Aorta (tissue), 5 donors: ENCODE measurements at places on chromosomes 11 and 22. TPM values are rescaled to one million over a fixed set of nuclear protein-coding genes. Genes with fewer than 3 reads are reported as not detected.

GRCh38 chr11:33445761-33446161, 188.6 kb downstream of the HIPK3 start:
- no peak overlapping the region for H3K27ac ChIP-seq
- H3K27me3 ChIP-seq = no peaks in the 10 kb centered on the region
- no peak for DNase-seq
- no peak overlapping the region for H3K4me3 ChIP-seq
- H3K4me1 ChIP-seq = peaks cover 4% of the 10 kb centered on the region
- H3K36me3 ChIP-seq = no peaks in the 10 kb centered on the region

DNA sequence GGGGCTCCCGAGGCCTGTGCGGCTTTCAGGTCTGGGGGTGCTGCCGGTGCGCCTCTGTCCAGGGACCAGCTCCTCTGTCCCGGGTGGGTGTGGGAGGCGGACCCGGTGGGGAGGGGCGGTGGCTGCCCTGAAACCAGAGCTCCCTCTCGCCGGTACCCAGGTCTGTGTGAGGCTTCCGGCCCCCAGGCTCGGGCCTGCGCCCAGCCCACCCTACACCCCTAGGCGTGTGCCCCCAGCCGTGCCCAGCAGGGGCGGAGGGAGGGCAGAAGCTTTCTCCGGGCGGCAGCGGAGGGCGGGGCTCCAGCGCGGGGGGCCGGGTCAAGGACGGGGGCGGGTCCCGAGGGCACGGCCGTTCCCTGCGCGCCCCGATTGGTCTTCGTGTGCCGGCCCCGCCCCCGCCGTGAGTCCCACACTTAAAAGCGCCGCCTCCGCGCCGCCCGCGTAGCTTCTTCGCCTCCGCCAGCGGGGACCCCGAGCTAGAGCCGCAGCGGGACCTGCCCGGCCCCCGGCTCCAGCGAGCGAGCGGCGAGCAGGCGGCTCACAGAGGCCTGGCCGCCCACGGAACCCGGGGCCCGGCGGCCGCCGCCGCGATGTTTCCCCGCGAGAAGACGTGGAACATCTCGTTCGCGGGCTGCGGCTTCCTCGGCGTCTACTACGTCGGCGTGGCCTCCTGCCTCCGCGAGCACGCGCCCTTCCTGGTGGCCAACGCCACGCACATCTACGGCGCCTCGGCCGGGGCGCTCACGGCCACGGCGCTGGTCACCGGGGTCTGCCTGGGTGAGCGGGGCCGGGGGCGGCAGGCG, 616 bp downstream of the PNPLA2 start:
- H3K4me3 ChIP-seq = peak overlapping the region; percentile 98
- DNase-seq = peak; percentile 98
- H3K36me3 ChIP-seq = no peaks in the 10 kb centered on the region
- H3K4me1 ChIP-seq = no peaks in the 10 kb centered on the region

GRCh38 chr22:48899523-48900326, 927.9 kb downstream of the BRD1 start:
- H3K4me1 ChIP-seq = no peaks in the 10 kb centered on the region
- no peaks in the 10 kb centered on the region for H3K36me3 ChIP-seq
- no peaks in the 10 kb centered on the region for H3K27me3 ChIP-seq
- no peak for DNase-seq
- no peak overlapping the region for H3K4me3 ChIP-seq

GRCh38 chr11:118545533-118545932, 14.5 kb downstream of the TMEM25 start:
- no peak for DNase-seq
- H3K36me3 ChIP-seq = peaks cover 3% of the 10 kb centered on the region
- H3K4me3 ChIP-seq = no peak overlapping the region
- no peak overlapping the region for H3K27ac ChIP-seq
- no peaks in the 10 kb centered on the region for H3K4me1 ChIP-seq
- H3K27me3 ChIP-seq = no peaks in the 10 kb centered on the region

- H3K27me3 ChIP-seq = no peaks in the 10 kb centered on the region
- DNase-seq = no peak
- no peak overlapping the region for H3K27ac ChIP-seq
Observed at GRCh38 chr11:17260020-17260419, 16.5 kb upstream of the NUCB2 start.

DNA sequence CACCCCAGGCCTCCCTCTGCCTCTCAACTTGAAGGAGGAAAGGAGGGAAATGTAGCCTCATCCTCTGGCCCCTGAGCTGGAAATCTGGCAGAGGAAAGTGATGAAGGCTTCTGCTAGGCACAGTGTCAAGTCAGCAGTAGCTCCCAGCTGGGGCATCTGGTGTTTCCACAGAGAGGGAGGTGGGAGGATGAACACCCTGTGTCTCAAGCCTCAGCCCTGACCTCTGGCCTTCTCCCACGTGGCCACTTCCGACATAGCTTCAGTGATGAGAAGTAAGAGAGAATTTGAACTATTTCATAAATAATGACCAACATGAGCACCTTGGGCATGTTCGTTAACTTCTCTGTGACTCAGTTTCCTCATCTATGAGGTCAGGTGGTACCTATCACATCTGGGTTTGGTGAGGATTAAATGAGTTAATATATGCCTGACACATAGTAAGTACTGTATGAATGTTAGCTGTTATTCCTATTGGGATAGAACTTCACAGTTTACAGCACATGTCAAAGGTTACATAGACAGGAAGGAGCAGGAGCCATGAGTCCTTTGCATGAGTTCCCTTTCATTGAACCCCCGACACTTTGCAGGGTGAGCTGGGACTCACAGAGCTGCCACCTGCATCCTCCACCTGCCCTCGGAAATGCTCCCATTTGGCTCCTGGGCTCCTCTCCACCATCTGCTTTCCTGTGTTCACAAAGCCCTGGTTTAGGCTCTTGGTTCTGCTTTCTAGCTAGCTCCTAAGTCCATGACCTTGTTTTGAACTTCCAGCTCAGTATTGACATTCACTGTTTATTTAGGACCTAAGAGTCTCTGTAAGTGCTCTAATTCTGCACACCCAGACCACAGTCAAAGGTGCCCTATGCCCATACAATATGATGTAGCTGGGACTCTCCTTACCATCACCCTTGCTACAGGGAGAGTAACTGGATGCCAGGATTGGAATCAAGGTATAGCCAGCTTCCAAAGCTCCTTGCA, 61.7 kb downstream of the CSNK2A3 start:
- H3K27ac ChIP-seq = no peak overlapping the region
- DNase-seq = no peak
- no peaks in the 10 kb centered on the region for H3K4me1 ChIP-seq
- H3K36me3 ChIP-seq = no peaks in the 10 kb centered on the region
- no peaks in the 10 kb centered on the region for H3K27me3 ChIP-seq

DNA sequence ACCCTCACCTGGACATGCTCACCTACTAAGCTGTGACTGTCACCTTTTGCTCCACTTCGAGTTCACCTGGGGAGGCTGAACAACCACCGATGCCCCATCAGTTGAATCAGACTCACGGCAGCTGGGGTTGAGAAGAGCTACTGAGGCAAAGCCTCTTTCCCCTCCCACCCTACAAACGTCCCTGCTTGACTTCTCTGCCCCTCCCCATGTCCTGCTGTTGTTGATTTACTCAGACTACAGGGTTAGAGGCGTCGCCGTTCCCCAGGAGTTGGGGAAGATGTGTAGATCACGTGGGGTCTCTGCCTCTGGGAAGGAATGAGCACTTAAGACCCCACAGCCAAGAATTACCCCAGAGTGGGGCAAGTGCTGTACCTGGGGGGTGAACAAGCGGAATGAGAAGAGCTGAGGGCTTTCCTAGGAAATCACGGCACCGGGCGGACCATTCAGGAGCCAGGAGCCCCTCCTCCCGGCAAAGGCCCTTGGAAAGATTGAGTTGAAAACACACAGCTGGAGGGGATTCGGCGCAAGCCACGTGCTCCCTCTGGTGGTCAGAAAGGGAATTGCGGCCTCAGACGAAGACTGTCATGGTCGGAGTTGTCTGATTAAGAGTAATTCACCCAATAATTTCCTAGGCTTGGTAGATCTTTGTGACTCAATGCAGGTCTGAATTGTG, 7.0 kb downstream of the FXYD2 start:
- H3K4me1 ChIP-seq = no peaks in the 10 kb centered on the region
- H3K27me3 ChIP-seq = no peaks in the 10 kb centered on the region
- peak; percentile 93 for DNase-seq
- H3K36me3 ChIP-seq = no peaks in the 10 kb centered on the region

RAB3IL1 gene
- total RNA-seq = 45.2 TPM

TSPAN18 gene
- total RNA-seq = 44.9 TPM

DNA sequence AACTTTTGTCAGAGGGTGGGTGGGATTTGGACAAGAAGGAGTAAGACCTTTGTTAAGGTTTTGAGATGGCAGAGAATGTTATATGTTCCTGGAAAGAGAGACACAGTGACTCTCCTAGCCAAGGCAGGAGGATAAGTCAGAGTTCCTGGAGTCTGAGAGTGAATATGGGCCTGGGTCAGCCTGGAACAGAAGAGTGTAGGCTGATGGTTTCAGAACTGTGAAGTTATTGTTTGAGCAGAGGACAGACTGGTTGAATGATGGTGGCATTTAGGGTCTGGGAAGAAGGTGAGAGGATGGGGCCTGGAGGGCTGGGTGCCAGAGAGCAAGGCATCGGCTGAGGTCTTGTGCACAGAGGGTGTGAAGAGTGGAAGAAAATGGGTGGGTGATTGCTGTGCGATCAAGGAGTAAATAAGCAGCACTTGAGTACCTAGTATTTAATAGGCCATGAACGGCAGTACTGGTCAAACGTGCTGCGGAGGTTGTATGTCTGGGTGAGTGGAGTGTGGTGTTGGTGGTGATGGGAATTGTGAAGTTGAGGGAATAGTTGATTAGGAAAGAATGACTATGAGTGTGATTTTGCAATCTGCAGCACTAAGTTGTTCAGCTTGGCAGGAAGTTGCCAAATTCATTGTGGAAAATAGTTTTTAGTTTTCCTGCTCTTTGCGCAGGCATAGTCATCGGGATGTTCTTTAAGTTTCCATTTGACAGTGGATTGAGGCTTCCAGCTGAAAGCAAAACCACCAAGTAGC, 1.8 kb downstream of the PANX1 start:
- no peaks in the 10 kb centered on the region for H3K36me3 ChIP-seq
- peak; percentile 58 for DNase-seq
- H3K4me1 ChIP-seq = peaks cover 15% of the 10 kb centered on the region
- peak overlapping the region; percentile 97 for H3K27ac ChIP-seq

RASL10A gene
- 3.0 TPM for total RNA-seq

TAF1D gene
- 110 TPM for total RNA-seq

GRCh38 chr11:119624102-119624615, 104.8 kb downstream of the NECTIN1 start:
- no peaks in the 10 kb centered on the region for H3K36me3 ChIP-seq
- H3K4me1 ChIP-seq = no peaks in the 10 kb centered on the region
- H3K27me3 ChIP-seq = no peaks in the 10 kb centered on the region
- no peak for DNase-seq

ELFN2 gene
- total RNA-seq = 0.24 TPM

DNA sequence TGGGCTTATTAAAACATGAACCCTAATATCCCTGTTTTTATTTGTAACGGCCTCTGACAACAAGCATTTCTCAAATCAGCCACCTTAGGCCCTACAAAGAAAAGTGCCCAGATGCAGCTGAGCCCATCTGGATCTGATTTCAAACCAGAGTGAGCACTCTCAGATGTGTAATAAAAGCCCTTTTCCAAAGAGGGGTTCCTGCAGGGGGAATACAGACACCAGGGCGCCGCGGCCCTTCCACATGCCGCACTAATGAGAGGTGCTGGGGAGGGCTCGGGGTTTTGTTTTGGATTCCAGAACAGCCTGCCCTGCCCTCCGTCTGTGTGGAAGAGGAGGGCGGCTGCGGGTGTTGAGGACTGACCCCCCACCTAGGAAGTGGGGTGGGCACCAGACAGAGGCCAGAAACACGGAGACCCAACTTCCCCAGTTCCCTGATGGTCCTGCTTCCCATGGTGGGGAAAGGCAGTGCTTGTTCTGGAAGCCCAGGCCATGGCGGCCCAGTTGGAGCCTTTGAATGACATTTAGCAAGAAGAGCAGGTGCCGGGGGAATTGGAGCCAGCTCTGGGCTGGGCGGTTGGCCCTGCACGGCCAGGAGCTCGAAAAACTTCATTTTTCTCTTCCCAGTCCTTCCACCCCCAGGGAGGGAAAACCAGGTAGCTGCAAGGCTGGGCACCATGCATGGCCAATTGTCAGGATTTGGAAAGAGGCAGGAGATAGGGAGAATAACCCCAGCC, 63.7 kb downstream of the MACROD1 start:
- no peaks in the 10 kb centered on the region for H3K4me1 ChIP-seq
- no peak overlapping the region for H3K4me3 ChIP-seq
- H3K27ac ChIP-seq = no peak overlapping the region
- no peaks in the 10 kb centered on the region for H3K27me3 ChIP-seq
- DNase-seq = no peak

KCNJ1 gene
- total RNA-seq = 0.19 TPM

- no peak overlapping the region for H3K27ac ChIP-seq
- DNase-seq = no peak
- no peaks in the 10 kb centered on the region for H3K4me1 ChIP-seq
- H3K36me3 ChIP-seq = peaks cover 2% of the 10 kb centered on the region
- H3K4me3 ChIP-seq = no peak overlapping the region
Observed at GRCh38 chr11:65595131-65595530, 469 bp downstream of the KCNK7 start.

MB gene
- total RNA-seq = not detected

RSF1 gene
- total RNA-seq = 94.3 TPM

GRCh38 chr22:23518376-23519187, 61.5 kb downstream of the IGLL1 start:
- no peak for DNase-seq
- no peaks in the 10 kb centered on the region for H3K36me3 ChIP-seq
- no peak overlapping the region for H3K4me3 ChIP-seq
- no peaks in the 10 kb centered on the region for H3K27me3 ChIP-seq
- no peak overlapping the region for H3K27ac ChIP-seq
- H3K4me1 ChIP-seq = peaks cover 4% of the 10 kb centered on the region

GRCh38 chr22:20305894-20306645, 13.8 kb downstream of the DGCR6L start:
- H3K27me3 ChIP-seq = no peaks in the 10 kb centered on the region
- H3K4me1 ChIP-seq = no peaks in the 10 kb centered on the region
- DNase-seq = peak; percentile 38
- no peaks in the 10 kb centered on the region for H3K36me3 ChIP-seq

LINC01488 gene
- total RNA-seq = not detected

IRAG1 gene
- total RNA-seq = 189 TPM

DNA sequence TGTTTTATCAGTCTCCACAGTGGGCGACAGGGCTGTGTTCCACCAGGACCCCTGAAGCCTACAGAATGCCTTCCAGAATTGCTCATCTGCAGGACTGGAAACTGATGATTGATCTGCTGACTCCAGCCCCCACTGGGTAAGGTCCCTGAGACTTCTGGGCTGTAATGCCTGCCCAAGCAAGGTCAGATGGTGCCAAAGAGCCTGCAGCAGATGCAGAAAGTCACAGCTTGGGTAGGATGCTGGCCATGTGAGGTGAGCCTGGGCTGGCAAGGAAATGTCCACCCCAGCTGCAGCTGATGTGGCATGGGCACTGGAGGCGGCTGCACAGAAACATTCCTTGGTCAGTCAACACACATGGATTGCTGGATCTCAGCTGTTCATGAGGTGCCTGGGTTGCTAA, 30.9 kb downstream of the LRRC32 start:
- H3K27me3 ChIP-seq = no peaks in the 10 kb centered on the region
- no peaks in the 10 kb centered on the region for H3K4me1 ChIP-seq
- DNase-seq = no peak
- no peak overlapping the region for H3K27ac ChIP-seq
